ENCODE measurements at places on chromosomes 6 and 20.

DNA sequence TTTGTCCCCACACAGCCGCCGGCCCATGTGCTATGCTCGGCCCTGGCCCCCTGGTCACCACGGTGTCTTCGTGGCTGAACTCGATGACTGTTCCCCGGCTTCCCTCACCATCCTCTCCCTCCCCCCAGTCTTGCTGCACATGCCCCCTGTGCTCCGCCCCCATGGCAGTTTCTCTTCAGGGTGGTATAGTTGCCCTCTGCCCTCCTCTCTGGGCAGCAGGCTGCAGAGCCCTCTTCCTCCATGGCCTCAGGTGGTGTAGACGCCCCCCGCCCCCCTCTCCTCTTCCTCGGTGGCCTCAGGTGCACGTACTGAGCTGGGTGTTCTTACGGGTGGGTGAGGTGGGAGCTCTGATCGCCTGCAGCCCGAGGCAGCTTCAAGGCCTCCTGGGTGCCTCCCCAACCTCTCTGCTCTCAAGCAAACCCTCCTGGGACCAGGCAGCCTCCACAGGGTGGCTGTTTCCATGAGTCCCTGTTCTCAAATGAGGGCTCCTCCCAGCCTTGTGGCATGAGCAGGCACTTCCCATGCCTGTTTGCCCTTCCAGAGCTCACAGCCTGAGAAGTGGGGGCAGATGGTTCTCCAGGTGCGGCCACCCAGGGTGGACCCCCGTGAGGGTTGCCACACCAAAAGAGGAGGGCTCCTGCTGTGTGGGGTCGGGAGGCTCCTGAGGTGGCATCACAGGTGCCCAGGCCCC is 24.8 kb downstream of the COL20A1 start:
- no peak for DNase-seq

- DNase-seq = no peak
Observed at GRCh38 chr6:12137480-12137879, 125.4 kb downstream of the HIVEP1 start.

GRCh38 chr6:24009319-24009718 is 116.7 kb upstream of the NRSN1 start:
- no peak for DNase-seq

DNA sequence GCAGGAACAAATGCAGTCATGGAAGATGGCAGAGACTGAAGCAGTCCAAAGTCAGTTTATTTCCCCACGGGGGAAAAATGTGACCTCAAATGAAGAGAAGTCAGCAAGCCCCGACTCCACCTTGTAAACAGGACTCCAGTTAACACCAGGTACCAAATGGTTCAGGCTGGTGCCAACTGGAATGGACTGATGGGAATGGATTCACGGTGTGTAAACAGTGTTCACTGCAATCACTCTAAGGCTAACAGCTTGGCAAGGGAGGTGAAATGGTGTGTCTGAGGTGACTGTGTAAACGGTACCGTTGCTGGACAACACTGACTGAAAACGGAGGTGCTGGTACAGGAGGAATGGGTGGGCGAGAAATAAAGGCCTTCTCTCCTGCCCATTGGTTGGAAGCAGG is 12.0 kb downstream of the PLAGL2 start:
- DNase-seq = no peak

DNA sequence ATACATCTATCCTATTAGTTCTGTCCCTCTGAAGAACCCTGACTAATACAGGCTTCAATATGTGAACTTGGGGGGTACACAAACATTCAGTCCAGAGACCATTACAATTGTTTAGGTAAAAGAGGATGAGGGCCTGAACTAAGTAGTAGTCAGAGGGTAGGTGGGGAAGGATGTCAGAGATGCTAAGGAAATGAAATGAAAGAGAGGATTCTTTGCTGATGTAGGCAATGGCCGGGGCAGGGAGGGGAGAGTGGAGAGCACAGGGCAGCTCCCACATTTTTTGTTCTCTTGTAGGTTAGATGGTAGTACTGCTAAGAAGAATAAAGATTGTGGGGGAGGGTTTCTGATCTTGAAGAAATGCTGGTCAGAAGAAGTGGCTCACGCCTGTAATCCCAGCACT is 60.8 kb downstream of the SOX4 start:
- no peak for DNase-seq

- no peak for DNase-seq
Observed at GRCh38 chr6:33974471-33974870, 170.7 kb upstream of the MLN start.

GRCh38 chr6:111846066-111846465 is 27.2 kb downstream of the FYN start:
- no peak for DNase-seq

GRCh38 chr6:12506159-12506558 is 210.4 kb upstream of the PHACTR1 start:
- DNase-seq = no peak

DNA sequence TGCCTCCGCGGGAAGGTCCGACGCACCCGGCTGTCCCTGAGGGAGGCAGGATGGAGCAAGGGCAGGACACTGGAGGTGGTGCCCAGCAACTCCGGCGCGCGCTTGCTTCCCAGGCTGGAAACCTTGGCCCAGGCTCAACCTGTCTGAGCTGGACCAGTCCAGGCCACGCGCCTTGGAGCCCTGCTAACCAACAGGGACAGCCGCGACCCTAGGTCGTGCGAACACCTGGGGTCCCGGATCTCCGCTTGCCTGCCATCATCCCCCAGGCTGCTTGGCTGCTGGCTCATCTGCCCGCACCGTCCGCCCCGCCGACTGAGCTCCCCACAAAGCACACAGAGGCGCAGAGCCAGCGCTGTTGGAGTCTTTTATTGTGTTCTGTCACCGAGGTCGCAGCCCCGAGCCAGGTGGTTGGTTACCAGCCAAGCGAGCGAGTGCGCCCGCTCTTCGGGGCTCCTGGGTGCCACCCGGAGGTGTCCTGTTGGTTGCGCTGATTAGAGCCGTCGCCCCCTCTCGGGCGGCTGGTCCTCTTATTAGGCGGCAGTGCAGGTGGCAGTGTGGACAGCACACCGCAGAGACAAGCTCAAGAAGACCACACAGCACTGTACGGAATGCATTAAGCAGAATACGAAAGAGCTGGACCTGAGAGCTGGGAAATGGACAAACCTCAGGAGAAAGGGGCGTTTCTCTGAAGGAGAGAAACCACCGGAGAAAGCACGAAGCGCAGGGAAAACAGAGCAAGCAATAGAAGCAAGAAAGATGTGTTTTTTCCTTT is 3.8 kb downstream of the COL12A1 start:
- DNase-seq = no peak

GRCh38 chr6:26552640-26553188 is 14.5 kb downstream of the HMGN4 start:
- no peak for DNase-seq

- DNase-seq = no peak
Observed at GRCh38 chr6:129969064-129969463, 49.3 kb upstream of the L3MBTL3 start.

DNA sequence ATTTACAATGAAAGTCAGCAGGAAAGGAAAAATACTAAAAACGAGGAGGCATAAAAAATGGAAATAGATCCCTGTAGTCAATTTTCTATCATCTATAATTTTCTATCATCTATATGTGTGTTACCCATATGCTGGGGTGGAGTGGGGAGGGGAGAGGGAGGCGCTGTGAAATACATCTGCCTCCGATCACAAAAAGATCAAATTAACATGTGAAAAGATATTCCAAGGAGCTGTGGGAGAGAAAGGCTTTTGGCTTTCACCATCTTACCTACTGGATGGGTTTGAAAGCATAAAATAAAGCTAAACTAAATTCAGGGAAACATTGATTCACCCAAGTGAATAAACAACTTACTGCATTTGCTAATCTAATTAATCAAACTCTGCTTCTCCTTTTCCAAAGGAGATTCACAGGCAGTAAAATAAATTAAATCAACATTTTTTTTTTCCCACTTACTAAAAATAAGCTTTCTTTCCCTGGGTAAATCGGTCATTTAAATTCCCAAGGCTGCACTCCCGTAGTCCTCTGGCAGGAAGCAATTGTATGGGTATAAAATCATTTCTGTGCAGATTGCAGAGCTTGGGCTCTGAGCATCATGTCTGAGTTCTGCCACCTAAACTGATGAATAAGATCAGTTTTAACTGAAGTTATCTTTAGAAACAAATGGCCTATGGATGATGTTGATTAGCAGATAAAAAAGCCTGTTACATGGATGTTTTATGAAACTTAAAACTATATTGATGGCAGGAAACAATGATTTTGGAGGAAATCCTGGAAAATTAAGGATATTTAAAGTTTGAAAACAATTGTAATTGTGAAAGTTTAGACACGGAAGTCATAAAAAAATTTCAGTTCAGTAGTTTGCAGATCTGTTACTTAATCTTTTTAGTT is 147.9 kb downstream of the SOX4 start:
- DNase-seq = no peak

- DNase-seq = no peak
Observed at GRCh38 chr6:69128411-69128810, 493.3 kb downstream of the ADGRB3 start.

GRCh38 chr6:63410435-63411426 is 90.9 kb upstream of the LGSN start:
- DNase-seq = no peak

DNA sequence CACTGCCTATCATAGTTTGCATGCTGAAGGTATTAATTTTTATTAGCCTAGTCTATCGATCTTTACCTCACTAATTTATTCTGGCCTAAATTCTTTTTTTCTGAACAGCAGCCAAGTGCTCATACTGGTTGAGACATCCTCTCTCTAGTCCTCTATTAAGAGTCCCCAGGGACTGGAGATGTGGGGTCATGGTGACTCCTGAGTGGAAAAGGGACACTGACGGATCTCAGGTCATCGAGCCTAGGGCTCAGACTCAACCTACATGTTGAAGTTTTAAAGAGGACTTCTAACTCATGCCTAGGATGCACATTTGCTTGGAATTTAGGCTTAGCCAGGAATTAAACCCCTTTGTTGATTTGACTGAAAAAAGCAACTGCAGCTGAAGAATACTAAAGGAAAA is 378.1 kb downstream of the BTBD9 start:
- DNase-seq = no peak

- no peak for DNase-seq
Observed at GRCh38 chr6:25628471-25629197, 23.4 kb upstream of the SCGN start.

DNA sequence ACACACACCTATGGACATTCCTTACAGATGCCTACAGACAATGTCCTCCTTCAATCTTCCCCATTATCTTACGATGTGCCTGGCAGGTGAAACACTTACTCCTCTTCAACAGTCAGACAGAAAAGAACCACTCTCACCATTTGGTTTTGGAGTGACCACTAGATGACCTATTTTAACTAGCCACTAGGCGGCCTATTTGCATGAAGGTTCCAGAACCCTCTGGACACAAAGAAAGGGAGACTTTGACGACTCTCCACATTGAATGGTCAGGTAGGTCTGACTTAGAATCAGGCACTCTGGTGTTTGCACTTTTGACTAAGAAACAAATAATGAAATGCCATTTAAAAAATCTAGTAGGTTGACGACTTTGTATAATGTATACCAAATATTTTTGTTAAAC is 42.0 kb downstream of the PNLDC1 start:
- no peak for DNase-seq

GRCh38 chr6:163711615-163712565 is 297.4 kb downstream of the QKI start:
- DNase-seq = no peak

GRCh38 chr6:40706178-40706577 is 119.0 kb upstream of the LRFN2 start:
- DNase-seq = no peak

DNA sequence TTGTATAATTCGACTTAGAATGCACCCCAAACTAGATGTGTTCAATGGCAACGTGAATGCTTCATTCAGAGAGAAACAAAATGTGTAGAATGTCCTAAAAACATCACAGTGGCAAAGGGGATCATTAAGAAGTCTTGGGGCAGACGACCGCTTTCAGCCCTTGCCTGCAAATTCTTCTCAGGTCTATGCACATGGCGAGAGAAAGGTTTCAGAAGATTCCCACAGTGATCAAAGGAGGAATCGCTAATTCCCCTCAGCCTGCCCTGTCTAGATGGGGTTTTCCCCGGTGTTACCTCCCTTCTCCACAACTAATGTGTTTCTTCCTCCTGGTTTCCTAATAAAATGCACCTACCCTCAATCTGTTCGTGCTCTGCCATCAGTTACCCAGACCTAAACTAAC is 13.3 kb upstream of the NHSL1 start:
- no peak for DNase-seq

DNA sequence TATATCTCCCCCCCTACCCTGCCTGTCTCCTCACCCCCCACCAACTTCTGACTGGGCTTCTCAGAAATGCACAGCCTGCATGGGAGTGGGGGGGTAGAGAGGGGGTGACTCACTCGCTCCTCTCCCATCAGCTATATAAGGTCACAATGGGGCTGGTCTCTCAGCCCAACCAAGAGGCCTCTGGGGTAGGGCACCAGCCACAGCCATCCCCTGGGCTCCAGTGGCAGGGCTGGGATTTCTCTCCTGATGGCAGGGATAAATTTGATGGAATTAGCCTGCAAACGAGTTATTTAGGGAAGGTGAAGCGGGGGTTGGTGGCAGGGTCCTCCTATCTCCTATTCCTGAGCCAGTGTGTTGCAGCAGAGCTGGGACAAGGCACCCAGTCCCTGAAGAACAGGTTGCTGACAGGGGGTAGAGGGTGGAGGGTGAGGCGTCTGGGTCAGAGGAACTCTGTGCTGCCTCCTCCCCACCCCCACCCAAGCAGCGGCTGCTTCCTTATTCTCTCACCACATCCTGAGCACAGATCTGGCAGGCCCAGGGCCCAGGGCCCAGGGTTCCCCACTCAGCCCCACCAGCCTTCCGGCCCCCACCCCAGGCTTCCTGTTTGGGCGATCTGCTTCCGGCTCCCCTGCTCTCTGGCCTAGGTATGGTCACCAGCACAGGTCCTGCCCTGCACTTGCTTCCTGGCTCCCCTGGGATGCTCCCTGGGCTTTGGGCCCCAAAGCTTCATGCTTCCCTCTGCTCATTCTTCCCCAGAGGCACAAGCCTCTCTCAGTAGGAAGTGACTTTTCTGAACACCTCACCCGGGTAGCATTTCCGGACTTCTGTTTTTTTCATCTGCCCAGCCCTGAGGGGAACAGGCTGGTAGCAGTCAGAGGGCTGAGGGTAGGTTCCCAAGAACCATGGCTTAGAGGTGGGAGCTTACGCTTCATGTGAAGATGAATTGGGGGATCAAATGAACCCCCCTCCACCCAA is 4.0 kb downstream of the PPP1R18 start:
- DNase-seq = no peak

DNA sequence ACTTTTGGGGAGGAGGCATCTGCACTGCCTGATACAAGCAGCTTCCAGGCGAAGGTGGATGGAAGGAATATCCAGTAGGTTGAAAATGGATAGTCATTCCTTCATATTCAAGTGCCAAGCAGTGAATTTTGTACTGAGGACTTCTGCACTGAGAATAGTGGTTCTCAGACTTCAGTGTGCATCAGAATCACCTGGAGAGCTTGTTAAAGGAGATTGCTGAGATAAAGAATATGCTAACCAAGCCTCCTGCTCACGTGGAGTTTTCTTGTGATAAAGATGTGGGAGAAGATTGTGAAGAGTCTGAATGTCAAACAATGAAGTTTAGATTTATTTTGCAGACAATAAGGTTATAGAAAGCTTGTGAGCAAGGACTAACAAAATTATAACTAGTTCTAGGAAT is 97.8 kb downstream of the HFE start:
- no peak for DNase-seq

GRCh38 chr6:4822476-4822875 is 46.3 kb downstream of the CDYL start:
- DNase-seq = no peak

GRCh38 chr6:14130435-14131075 is 13.0 kb downstream of the CD83 start:
- DNase-seq = no peak
